Heart left ventricle (tissue), 16 donors: ENCODE measurements at places on chromosomes 5 and 9. TPM values are rescaled to one million over a fixed set of nuclear protein-coding genes. Genes with fewer than 3 reads are reported as not detected.
A peak's percentile ranks its signal among the peaks of the same experiment; 100 is the strongest.

DNA sequence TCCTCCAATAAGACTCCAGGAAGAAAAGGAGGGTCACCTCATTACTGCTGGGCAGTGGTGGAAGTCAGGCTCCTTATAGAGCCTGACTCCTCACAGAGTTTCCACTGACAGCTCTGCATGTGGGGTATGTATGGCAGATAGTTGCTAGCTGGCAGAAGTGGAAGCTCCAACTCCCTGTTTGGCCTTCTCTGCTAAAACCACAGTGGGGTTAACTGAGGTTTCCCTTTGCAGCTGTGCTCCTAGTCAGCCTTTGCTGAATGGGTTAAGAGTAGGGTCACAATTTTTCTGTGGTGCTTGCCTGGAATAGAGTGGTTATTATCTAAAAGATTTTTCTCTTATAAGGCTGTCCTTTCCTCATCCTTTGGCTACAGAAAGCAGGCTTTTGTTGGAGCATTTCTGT lies 327.5 kb downstream of the FBXL17 start:
- DNase-seq, result no peak
- no peaks in the 10 kb centered on the region for H3K36me3 ChIP-seq

DNA sequence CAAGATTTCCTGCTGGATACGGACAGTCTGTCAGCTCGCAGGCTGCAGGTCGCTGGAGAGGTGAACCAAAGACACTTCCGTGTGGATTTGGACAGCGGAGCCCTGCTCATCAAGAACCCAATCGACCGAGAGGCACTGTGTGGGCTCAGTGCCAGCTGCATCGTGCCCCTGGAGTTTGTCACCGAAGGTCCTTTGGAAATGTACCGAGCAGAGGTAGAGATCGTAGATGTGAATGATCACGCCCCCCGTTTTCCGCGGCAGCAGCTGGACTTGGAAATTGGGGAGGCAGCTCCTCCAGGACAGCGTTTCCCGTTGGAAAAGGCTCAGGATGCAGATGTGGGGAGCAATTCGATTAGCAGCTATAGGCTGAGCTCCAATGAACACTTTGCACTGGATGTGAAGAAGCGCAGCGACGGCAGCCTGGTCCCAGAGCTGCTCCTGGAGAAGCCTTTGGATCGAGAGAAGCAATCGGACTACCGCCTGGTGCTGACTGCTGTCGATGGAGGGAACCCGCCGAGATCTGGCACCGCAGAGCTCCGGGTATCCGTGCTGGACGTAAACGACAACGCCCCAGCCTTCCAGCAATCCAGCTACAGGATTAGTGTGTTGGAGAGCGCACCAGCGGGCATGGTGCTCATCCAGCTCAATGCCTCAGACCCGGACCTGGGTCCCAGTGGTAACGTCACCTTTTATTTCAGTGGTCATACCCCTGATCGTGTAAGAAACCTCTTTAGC lies 658 bp downstream of the PCDHGC4 start:
- peak overlapping the region; percentile 44 for H3K4me3 ChIP-seq
- no peak for DNase-seq
- H3K27me3 ChIP-seq, result no peaks in the 10 kb centered on the region
- H3K27ac ChIP-seq, result no peak overlapping the region
- H3K36me3 ChIP-seq, result no peaks in the 10 kb centered on the region
- peaks cover 65% of the 10 kb centered on the region for H3K4me1 ChIP-seq

- no peaks in the 10 kb centered on the region for H3K4me1 ChIP-seq
- no peak overlapping the region for H3K4me3 ChIP-seq
- H3K36me3 ChIP-seq, result no peaks in the 10 kb centered on the region
- peak; percentile 42 for DNase-seq
Observed at GRCh38 chr9:7536310-7536939, 263.2 kb downstream of the DMAC1 start.

GRCh38 chr5:80387063-80387768 lies 20.6 kb upstream of the ZFYVE16 start:
- no peak for DNase-seq
- no peaks in the 10 kb centered on the region for H3K36me3 ChIP-seq
- no peaks in the 10 kb centered on the region for H3K27me3 ChIP-seq
- H3K4me3 ChIP-seq, result no peak overlapping the region
- H3K4me1 ChIP-seq, result no peaks in the 10 kb centered on the region

DNA sequence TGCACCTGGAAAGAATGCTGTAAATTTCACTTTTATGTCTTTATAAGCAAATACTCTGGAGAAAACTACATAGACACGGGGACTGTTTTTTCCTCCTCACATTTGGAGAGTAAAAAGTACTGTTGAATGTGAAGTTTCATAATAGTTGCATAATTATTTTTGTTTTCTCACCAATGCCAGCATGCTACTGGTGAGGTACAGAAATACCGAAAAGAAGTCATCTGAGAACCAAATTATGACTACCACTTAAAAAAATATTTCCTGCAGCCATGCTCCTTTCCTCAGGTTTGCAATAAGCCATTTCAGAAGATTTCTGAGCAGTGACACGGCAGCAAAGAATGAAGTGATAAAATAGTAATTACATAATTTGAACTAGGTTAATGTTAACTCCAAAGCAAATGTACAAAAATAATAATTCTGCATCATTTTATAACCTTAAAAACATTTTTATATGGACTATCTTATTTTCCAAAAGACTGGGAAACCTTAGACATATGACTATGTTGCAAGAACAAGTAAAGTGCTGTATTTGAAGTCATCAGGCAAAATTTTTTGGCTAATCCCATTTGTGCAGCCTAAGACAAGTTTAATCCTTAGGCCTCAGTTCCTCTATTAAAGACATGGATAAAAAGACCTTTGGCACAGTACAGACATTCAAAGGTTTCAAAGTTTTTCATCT lies 144.7 kb downstream of the PCSK1 start:
- no peak for DNase-seq
- H3K4me3 ChIP-seq, result no peak overlapping the region
- no peak overlapping the region for H3K27ac ChIP-seq
- no peaks in the 10 kb centered on the region for H3K36me3 ChIP-seq
- H3K27me3 ChIP-seq, result no peaks in the 10 kb centered on the region
- no peaks in the 10 kb centered on the region for H3K4me1 ChIP-seq

- DNase-seq, result no peak
- no peak overlapping the region for H3K4me3 ChIP-seq
- H3K27me3 ChIP-seq, result no peaks in the 10 kb centered on the region
- no peaks in the 10 kb centered on the region for H3K4me1 ChIP-seq
Observed at GRCh38 chr9:68574150-68574549, 33.5 kb upstream of the TMEM252 start.

DNA sequence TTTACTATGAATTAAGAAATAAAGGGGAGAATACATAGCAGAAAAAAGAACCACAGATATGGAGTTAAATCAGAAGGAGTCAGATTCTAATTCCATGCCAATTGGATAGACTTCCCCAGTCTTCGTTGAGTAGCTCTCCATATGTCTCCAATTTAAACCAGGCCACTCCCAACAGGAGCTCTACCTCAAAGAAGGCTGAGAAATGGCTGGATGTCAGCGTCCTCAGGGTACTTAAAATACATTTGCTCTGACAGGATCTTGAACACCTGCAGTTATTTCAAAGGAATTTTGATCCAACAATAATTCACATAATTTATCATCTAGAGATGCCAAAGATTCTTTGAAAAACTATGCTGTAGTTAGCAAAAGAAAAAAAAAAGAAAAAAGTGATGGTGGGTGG lies 133.9 kb upstream of the FBN2 start:
- no peaks in the 10 kb centered on the region for H3K36me3 ChIP-seq
- no peaks in the 10 kb centered on the region for H3K27me3 ChIP-seq
- no peak overlapping the region for H3K4me3 ChIP-seq
- no peak overlapping the region for H3K27ac ChIP-seq

DNA sequence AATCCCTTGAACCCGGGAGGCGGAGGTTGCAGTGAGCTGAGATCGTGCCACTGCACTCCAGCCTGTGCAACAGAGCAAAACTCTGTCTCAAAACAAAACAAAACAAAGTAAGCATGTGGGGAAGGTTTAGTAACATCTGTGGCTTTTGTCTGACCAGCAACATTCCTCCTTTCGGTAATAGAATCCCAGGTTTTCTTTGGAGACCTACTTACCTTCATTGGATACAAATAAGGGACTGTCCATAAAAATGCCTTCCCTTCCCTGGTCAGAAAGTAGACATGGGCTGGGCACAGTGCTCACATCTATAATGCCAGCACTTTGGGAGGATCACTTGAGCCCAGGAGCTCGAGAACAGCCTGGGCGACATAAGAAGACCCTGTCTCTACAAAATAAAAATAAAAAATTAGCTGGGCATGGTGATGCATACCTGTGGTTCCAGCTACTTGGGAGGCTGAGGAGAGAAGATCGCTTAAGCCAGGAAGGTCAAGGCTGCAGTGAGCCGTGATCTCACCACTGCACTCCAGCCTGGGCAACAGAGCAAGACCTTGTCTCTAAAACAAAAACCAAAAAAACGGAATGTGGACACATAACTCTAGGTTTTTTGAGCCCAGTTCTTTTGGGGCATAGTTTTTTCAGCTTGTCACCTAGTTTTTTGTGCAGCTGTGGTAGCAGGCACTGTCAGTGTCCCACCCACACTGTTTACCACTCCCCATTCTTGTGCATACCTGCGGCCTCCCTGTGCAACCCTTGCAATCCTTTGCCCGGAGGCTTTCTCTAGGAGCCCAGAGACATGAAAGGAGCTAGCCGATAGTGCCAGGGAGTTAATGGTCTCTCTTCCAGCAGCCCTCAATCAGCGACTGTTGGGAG lies 9.0 kb upstream of the SPINK4 start:
- H3K4me1 ChIP-seq, result peaks cover 2% of the 10 kb centered on the region
- no peak for DNase-seq
- no peaks in the 10 kb centered on the region for H3K27me3 ChIP-seq
- H3K27ac ChIP-seq, result no peak overlapping the region
- no peak overlapping the region for H3K4me3 ChIP-seq

DNA sequence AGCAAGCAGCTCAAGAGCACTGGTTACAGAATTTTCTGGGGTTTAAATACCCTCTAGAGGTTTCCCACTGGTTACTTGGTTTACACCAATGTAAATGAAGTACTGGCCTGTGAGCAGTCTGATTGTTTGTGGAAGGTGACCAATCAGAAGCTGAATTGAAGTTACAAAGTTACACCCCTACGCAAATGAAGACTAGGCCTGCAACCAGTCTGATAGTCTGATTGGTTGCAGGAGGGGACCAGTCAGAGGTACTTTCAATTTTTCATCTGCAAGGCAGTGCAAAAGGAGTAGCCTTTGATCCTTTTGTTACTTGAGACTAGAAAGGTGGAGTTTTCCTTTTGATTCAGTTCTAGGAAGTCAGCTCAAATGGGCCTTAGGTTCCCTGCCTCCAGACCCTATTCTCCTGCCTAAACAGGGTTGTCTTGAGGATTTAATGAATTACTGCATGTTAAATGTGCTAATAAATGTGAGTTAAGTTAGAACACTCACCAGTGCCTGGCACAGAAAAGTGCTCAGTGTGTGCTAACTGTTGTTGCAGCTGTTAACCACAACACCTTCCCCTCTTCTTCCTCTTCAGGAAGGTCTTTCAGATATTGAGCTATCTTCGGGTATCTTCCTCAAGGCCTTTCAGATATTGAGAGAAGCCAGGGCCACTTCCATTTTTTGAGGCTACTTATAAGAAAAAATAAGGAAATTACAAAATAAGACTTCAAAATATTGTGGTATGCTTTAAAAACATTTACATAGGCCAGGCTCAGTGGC lies 32.1 kb upstream of the CLINT1 start:
- no peaks in the 10 kb centered on the region for H3K27me3 ChIP-seq
- DNase-seq, result no peak
- H3K36me3 ChIP-seq, result no peaks in the 10 kb centered on the region

DNA sequence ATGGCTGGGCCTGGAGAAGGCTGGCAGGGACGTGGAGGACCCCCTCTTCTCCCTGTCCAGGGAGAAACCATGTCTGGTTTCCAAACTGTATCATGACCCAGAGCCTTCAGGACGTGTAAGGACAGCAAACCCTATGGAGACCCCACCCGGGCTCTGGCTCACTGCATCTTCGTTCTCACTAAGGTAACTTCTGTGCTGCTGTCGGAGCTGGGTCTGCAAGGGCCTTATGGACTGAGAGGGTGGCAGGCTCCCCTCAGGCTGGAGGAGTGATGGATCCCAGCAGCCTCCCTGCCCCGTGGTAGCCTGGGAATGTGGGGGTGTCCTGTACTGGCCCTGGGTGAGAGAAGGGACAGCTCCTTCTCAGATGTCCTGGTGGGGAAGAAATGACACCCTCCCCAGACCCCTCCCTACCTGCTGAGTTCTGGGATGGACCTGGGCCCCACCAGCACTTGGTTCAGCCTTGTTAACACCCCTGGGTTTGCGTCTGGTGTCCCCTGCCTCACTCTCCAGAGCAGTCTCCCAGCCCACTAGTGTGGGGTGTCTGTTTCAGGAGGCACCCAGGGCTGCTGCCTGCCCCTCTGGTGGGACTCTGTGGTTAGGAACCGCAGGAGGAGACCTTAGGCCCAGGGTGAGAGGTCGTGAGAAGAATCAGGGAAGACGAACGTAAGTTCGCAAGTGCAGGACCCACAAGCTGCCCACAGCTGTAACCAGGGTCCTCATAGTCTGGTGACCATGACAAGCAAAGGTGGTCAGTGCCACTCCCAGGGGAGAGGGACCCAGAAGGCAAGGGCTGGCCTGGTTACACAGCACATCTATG lies 6.6 kb downstream of the SPATA31E1 start:
- H3K36me3 ChIP-seq, result no peaks in the 10 kb centered on the region
- DNase-seq, result no peak
- H3K27me3 ChIP-seq, result no peaks in the 10 kb centered on the region
- H3K4me3 ChIP-seq, result no peak overlapping the region
- no peaks in the 10 kb centered on the region for H3K4me1 ChIP-seq

GRCh38 chr9:111913159-111913558 lies 16.5 kb downstream of the UGCG start:
- H3K4me1 ChIP-seq, result peaks cover 2% of the 10 kb centered on the region
- H3K4me3 ChIP-seq, result no peak overlapping the region
- H3K27me3 ChIP-seq, result no peaks in the 10 kb centered on the region
- H3K27ac ChIP-seq, result no peak overlapping the region

- no peak overlapping the region for H3K27ac ChIP-seq
- H3K4me1 ChIP-seq, result peaks cover 4% of the 10 kb centered on the region
- H3K4me3 ChIP-seq, result no peak overlapping the region
- DNase-seq, result no peak
Observed at GRCh38 chr9:136193127-136193890, 11.6 kb downstream of the LHX3 start.

- H3K36me3 ChIP-seq, result no peaks in the 10 kb centered on the region
- no peaks in the 10 kb centered on the region for H3K4me1 ChIP-seq
- no peak for DNase-seq
- H3K27me3 ChIP-seq, result no peaks in the 10 kb centered on the region
Observed at GRCh38 chr9:124606027-124606426, 98.8 kb upstream of the NR5A1 start.

GRCh38 chr5:126384985-126385384 lies 38.2 kb upstream of the GRAMD2B start:
- no peaks in the 10 kb centered on the region for H3K36me3 ChIP-seq
- no peak for DNase-seq
- H3K4me1 ChIP-seq, result peaks cover 7% of the 10 kb centered on the region
- no peak overlapping the region for H3K4me3 ChIP-seq
- H3K27me3 ChIP-seq, result no peaks in the 10 kb centered on the region

Gene SLC1A3
- 53.2 TPM for total RNA-seq

Gene CDC25C
- total RNA-seq, result not detected

Gene CDC26
- total RNA-seq, result 27.7 TPM

Gene FAM153A
- 7.9 TPM for total RNA-seq

Gene FGF18
- 25.2 TPM for total RNA-seq

Gene HSPA5
- total RNA-seq, result 266 TPM

Gene FRMD3
- total RNA-seq, result 195 TPM

Gene LRRTM2
- not detected for total RNA-seq
